HuH-7.5 (cell line): ENCODE measurements at places on chromosomes 4 and X.
A peak's percentile ranks its signal among the peaks of the same experiment; 100 is the strongest.

DNA sequence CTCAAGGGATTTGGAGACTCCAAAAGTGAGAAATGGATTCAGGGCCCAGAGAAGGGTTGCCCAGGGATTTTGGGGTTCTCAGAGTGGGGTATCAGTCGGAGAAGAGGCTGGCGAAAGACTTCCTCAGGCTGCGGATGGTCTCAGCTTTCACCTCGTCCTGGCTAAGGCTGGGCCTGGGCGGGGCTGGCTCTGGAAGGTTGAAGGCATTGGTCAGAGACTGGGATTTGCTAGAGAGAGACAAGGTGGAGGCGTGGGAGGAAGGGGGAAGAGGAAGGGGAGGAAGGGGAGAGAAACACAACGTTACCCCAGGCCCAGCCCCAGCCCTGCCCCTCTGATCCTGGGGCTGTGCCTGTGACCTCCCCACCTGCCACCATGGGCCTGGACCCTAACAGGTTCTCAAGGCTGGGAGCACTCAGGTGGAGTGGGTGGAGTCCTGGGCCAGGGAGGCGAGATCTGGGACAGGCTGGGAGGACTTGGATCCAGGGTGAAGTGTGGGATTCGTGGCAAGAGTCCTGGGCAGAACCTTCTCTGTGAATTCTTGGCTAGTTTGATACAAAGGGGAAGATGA, 9.4 kb upstream of the TIMP1 start:
- DNase-seq, result no peak

DNA sequence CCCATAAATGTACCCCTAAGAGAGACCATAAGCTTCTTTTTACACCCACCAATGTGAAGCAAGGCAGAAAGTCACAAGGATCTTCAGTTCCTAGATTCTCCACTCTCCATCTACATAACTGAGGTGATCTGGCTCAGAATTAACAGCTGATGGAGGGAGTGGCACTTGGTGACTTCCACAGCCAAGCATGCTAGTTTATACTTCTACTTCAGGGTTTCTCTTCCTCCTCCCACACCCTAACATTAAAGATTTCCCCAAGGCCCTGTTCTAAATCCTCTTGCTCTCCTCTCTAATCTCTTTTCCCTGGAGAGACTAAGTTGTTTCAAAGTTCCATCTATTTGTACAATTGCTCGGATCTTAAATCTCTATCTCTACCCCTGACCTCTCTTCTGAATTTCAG, 81.1 kb downstream of the MBNL3 start:
- no peak for DNase-seq

GRCh38 chrX:35380808-35381700, 417.1 kb upstream of the MAGEB16 start:
- DNase-seq, result no peak

DNA sequence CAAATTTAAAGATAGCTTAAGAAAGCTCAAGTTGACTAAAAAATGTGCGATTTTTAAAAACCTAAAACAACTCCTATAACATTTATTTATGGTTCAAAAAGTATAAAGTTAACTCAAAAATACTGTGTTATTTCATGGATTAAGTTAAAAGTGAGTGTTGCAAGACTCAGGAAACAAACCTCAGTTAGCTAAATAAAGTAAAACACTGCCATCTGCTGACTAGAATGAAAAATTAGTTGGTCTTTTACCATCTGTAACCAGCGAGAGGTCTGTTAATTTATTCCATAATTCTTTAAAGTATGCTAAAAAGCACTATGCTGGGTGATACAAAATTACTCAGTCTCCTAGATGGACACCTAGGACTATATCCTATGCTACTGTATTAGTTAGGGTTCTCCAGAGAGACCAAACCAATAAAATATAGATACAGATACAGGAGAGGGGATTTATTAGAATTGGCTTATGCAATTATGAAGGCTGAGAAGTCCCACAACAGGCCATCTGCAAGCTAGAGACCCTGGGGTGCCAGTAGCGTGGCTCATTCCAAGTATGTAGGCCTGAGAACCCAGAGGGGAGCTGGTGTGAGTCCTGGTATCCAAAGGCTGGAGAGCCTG, 4.9 kb upstream of the WDFY3 start:
- DNase-seq, result no peak

- DNase-seq, result no peak
Measured at GRCh38 chr4:836750-837301, 10.9 kb upstream of the CPLX1 start.

DNA sequence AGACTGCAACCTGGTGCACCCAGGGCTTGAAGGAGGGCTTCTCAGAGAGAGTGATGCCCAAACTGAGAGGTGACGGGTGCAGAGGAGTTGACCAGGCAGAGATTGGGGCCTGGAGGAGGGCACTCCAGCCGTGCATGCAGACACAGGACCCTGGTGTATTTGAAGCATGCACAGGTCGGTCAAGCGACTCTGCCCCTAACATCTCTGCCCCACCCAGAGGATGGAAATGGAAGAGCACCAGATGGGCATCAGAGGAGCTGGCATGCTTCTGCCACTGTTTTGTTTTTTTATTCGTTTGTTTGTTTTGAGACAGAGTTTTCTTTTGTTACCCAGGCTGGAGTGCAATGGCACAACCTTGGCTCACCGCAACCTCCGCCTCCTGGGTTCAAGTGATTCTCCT, 320.9 kb downstream of the EVC2 start:
- no peak for DNase-seq

- DNase-seq, result no peak
Measured at GRCh38 chr4:185227713-185228278, 18.4 kb downstream of the SNX25 start.

DNA sequence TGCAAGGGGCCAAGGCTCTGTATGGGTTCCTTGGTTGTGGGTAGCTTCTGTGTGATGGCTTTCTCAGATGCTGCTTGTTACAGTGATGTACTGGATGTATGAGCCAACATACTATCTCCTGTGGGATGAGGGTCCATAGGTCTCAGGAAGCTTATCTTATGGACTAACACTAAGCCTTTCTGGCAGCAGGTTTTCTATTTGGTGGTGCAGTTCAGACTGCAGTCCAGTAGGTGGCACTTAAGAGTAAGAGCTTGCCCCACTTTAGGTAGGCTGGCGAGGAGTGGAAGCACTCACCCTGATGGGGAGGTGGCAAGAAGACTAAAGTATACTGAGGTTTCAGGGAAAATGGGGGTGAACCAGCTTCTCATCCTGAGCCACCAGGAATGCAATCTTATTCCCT, 306.7 kb upstream of the MAOA start:
- no peak for DNase-seq

DNA sequence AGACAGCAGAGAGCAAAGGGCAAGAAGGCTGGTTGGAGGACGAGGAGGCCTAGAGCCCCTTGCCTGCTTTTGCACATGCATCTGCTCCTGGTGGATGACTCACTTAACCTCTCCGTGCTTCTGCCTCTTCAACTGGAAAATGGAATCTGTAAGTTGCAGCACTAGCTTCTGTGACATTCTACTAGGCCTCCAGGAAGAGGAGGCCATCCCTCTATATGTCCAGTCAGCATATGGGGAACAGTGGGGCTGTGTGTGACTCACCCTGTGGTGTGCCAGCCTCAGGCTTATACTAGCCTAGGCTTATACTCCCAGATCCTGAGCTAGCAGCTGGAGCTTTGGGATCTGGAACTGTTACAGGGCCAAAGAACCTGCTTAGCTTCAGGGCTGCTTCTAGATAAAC, 36.0 kb downstream of the RTL9 start:
- no peak for DNase-seq

DNA sequence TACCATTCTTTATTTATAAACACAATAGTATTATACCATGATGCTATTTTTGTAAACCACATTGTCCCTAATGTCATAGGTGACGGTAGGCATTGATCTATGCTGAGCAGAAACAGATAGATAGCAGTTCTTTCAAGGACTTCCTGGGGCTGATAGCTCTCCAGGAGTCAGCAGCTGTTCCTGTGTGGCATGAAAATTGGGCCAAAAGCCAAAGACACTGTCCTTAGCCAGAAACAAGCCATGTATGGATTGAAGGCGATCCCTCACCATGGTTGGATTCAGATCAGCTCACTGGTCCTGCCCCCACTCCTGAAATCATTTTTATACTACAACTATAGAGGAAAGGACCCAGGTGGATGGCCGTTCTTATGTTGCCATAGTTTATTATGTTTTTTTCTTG, 53.6 kb downstream of the DDX60 start:
- no peak for DNase-seq

- no peak for DNase-seq
Measured at GRCh38 chr4:104758574-104758973, 263.9 kb upstream of the CXXC4 start.

GRCh38 chr4:7410446-7410845, 24.3 kb downstream of the PSAPL1 start:
- DNase-seq, result no peak

GRCh38 chr4:22874334-22874912, 181.7 kb downstream of the GBA3 start:
- DNase-seq, result no peak

GRCh38 chr4:37537484-37537883, 148.7 kb downstream of the RELL1 start:
- no peak for DNase-seq

DNA sequence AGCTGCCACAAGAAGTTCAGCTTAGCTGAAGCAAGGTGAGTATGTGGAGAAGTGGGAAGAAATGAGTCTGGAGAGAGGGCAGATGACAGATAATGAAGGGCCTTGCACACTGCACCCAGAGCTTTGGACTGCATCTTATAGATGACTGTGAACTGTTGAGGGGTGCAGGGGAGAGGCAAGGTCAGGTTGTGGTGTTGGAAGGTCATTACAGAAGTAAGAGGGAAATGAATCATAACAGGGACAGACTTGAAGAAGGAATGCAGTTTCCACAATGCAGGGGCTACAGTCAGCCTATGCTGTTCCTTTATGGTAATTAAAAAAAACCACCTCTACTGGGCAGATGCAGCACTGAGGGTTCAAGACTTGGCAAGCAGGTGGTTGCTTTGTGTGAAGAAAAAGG, 4.8 kb upstream of the IGFBP7 start:
- DNase-seq, result no peak

DNA sequence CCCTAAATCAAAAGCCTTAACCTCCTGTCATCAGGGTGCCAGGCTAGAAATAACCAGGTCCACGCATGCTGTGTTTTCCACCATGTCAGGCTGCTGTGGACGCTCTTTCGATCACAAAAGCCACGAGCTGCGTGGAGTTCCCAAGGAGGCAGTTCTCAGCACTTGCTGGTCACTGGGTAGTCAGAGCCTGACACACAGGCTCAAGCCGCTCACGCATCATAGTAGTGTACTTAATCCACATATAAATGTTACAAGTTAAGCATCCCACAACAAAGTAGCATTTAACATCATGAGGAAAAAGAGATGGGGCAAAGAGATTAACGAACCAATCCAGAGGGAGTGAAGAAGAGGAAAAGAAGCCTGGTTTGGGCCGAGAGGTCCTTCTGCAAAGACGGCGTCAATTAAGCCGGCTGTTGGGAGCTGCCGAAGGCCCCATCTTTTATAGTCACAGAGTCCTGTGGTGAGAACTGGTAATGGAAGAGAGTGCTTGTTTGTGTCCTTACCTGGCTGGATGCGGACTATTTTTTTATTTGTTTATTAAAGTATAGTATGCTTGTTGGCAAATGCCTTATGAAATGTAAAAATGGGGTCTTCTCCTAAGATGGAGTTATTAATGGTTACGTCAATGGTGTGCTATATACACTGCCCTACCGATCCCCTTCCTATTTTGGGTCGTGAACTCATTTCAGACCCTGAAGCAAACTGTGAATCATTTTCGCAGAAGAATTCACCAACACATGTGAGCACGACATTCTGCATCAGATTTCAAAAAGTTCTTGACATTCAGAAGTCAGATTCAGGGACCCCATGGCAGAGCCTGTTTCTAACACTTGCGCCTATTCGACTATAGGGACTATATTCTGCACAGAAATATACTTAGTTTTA, 675 bp downstream of the PRIMPOL start:
- no peak for DNase-seq

- DNase-seq, result no peak
Measured at GRCh38 chr4:77197361-77197760, 40.4 kb downstream of the CCNG2 start.

- no peak for DNase-seq
Measured at GRCh38 chrX:16825264-16826035, 39.2 kb downstream of the TXLNG start.

DNA sequence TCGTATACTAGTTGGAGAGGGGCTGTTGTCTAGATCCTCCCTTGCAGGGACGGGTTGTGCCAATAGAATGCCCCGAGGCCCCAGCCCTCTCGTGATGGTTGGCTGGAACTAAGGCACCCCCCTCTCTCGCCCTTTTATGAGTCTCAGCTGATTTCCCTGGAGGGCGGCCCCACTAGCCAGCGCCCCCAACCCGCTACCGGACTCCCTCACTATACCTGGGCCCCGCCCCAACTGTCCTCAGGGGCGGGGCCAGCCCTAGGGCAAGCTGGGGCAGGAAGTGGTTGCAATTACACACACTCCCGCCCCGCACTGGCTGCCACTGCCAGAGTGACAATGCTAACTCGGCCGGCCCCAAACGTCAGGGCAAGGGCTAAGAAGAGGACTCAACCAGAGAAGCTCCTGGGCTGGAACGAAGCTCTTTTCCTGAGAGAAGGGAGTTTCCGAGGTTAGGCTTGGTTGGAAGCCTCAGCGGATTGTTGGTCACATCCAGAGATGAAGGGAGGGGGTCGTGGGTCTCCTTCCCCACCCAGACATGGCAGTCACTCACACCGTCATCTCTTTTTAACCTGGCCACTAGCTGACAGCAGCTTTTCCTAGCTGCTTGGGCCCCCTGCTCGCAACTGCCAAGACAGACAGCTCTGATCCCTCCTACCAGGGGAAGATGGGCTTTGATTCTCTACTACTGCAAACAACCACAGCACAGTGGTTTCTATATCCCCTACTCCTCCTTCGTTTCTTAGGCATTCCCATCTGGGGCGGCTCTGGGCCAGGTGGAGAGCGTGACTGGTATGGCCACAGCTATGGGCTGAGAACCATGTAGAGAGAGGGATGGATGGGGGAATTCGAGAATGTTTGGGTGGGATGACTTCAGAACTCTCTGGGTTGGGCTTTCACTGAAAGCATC, 21.0 kb upstream of the BCORL1 start:
- DNase-seq, result peak; percentile 73

- no peak for DNase-seq
Measured at GRCh38 chrX:57134702-57135101, 2.5 kb downstream of the SPIN2A start.

DNA sequence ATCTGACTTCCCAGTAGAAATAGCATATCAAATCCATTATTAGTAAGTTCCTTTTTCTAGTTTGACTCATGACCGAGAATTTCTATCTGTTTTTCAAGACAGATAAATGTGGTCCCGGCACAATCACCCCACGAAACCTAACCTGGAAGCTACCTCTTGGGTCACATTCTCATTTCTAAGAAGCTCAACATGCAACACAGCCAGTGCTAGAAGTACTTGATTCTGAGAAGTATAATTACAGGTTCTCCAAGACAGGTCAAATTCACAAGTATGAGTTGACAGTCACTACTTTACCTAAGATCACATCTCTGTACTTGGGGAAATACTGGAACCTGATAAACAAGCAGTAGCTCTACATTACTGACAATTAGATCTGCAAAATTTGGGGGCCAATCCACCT, 54.0 kb upstream of the PLAC1 start:
- DNase-seq, result no peak

GRCh38 chr4:74431113-74431826, 13.7 kb upstream of the AREG start:
- no peak for DNase-seq
